ENCODE measurements at places on chromosomes 6 and 20.

DNA sequence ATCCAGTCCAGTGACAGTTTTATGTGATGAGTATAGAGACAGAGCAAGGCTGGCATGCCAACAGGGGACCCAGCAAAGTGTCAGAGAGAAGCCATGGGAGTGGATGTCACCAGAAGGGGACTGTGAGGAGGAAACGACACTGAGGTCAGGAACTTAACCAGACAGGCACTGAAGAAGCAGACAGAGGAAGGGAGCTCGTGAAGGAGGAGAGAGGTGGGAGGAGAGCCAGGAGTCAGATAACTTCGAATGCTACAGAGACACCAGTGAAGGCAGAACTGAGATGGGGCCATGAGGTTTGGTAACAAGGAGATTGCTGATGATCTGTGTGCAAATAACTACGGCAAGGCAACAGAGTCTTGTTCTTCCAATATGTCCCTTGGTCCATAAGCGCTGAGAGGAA, 211.1 kb upstream of the FOXA2 start:
- no peak for DNase-seq

- DNase-seq: no peak
Observed at GRCh38 chr6:107202876-107203468, 87.7 kb upstream of the BEND3 start.

DNA sequence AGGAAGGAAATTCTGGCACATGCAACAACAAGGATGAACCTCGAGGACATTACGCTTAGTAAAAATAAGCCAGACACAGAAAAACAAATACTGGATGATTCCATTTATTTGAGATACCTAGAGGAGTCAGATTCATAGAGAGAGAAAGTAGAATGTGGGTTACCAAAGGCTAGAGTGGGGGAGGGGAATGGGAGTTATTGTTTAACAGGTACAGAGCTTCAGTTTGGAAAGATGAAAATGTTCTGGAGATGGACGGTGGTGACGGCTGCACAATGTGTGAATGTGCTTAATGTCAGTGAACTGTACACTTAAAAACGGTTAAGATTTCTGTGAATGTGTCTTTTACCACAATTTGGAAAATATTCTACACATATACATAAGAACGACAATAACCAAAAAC, 33.9 kb upstream of the DSP start:
- no peak for DNase-seq

- DNase-seq: no peak
Observed at GRCh38 chr6:133571681-133572080, 317.2 kb upstream of the TCF21 start.

DNA sequence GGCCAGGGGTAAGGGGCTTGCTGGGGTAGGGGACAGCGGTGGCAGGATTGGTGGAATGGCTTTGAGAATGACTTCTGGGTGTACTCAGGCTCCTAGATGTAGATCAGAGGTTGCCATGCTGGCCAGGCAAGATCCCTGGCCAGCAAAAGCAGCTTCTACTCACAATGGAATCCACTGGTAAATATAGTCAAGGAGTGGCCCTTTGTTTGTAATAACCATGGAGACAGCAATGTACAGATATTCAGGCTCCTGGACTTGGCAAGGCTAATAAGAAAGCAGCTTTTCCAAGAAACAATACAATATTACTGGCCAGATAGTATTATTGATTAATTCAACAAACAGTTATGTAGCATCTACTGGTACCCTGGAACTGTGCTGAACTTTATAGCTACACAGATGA, 37.9 kb downstream of the CDH26 start:
- no peak for DNase-seq

- DNase-seq: no peak
Observed at GRCh38 chr6:99185525-99185924, 163.9 kb downstream of the FAXC start.

- DNase-seq: no peak
Observed at GRCh38 chr20:25076731-25077609, 5.0 kb downstream of the VSX1 start.

DNA sequence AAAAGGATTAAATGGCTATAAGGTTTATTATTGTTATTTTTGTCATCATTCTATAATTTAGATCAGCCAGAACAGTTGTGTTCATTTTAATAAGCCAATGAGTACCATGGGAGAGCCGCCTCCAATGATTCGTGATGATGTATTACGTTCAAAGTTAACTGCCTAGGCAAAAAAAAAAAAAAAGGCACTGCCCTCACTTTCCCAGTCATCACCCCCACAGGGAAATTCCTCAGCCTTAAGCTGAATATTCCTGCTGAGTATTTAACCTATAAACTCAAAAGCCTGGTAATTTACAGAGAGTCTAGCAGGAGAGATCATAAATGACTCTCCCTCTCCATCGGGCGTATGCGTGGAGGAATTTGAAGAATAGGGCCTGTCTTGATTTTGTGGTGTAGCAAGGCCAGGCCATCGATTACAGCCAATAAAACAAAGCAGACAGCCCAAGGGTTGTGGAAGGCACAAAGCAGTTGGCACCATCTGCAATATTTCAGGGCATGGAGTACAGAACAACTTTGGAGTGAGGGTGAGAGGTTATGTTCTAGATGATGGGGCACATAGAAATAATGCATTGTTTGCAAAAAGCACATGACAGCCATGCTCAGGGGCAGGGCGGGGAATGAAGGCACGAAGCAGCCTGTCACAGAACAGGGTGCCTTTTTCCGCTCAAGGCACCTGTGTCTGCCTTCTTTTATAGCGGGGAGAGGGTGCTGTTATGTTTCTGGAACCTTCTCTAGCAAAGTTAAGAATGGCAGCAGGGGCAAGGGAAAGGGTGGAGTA, 138.2 kb upstream of the DTNBP1 start:
- DNase-seq: no peak

GRCh38 chr20:62580052-62580451, 62.3 kb upstream of the SLCO4A1 start:
- DNase-seq: no peak

GRCh38 chr6:132932588-132932987, 118.2 kb downstream of the RPS12 start:
- no peak for DNase-seq

- DNase-seq: no peak
Observed at GRCh38 chr20:6341491-6341890, 218.7 kb upstream of the FERMT1 start.

DNA sequence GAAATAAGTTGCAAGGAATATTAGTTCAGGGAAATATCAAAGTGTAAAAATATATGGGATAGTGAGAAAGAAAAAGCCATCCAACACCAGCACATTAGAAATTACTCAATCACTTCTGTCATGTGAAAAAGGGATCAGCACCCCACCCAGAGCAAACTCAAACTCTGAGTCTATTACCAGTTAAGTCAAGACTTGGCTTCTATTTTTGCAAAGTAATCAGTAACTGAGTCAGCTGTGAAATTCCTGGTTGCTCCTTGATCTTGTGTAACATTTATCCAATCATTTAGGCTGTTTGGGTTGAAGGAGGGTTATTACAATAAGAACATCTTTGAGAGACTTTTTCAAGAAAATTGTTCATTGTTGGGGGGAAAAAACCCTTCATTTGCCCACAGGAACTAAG, 51.2 kb downstream of the SLC22A23 start:
- DNase-seq: no peak

DNA sequence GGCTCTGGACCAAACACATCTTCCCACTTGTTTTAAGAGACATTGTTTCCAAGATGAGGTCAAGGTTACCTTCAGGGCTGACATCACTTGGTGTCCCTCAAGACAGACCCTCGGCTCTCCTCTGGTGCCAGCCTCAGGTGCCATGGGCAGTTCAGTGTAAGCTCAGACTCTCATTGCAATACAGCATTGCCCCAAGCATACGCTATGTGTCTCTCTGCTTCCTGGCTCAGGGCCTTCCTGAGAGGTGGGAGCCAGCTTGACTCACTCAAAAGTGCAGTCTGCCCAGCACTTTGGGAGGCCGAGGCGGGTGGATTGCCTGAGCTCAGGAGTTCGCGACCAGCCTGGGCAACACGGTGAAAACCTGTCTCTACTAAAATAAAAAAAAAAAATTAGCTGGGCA, 51.7 kb downstream of the SLC24A3 start:
- no peak for DNase-seq

- no peak for DNase-seq
Observed at GRCh38 chr6:144500892-144501291, 215.8 kb downstream of the UTRN start.

DNA sequence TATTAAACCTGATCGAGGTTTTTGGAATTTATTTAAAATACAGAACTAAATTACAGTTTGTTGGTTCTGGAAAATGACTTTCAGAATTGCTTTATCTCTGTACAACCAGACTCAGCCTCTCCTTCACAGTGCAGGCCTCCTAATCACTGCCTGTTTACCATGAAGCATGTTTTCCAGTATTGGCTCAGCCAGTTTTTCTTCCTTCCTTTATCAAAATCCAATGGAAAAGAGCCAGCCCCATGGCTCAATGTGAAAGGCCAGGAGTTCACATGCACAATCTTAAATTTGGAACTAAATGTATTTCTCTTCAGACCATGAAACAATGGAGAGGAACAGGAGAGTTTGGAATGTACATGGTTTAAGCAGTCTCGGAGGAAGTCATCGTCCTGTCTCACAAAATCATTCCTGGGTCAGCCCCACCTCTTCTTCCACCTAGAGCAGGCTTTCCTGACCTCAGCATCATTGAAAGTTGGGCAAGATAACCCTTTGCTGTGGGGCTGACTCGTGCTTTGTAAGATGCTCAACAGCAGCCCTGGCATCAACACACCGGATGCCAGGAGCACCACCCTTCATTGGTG, 680.9 kb upstream of the AGPAT4 start:
- no peak for DNase-seq

GRCh38 chr6:110542311-110543024, 66.1 kb upstream of the SLC22A16 start:
- DNase-seq: no peak

- no peak for DNase-seq
Observed at GRCh38 chr20:43843965-43844660, 70.5 kb upstream of the TOX2 start.

- DNase-seq: no peak
Observed at GRCh38 chr6:128421788-128422187, 98.6 kb downstream of the PTPRK start.

DNA sequence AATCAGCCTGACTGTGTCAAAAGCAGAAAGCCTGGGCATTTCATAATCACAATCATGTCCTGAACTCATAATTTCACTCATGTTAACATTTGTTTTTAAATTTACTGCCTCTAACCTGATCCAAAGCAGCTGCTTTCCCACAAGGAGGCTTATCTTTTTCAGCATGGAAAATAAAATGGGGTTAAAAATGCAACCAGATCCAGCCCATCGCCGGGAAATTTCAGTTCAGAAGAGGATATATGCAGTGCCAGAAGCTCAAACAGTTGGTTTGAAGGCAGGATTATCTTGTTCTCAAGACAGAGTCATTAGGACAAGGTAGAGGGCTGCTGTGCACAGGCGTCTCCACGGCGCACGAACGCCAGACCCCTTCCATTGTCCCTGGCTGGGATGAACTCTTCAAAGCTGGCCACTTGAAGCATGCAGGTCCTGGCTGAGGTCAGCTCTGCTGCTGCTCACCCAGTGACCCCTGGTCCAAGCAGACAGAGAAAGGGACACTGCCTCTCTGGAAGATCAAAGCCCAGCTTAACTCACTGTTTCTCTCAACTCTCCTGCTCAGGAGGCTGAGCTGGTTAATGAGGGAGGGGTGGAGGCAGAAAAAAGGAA, 191.1 kb upstream of the HEY2 start:
- DNase-seq: no peak

- DNase-seq: no peak
Observed at GRCh38 chr6:145022199-145022796, 713.0 kb downstream of the EPM2A start.

DNA sequence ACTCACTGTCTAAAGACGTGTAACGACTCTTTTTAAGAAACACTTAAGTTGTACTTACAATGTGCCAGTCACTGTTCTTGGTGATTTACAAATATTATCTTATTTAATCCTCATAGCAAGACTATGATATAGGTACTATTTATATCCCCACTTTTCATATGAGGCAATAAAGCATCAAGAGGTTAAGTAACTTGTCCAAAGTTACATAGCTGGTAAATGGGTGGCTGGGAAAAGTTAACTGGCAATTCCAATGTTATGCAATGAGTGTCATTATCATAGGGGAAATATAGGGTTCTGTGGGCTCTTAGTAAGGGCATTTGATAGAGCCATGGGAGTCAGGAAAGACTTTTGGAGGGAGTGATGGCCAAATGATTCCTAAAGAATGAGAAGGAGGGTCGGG, 21.4 kb upstream of the RIPOR2 start:
- no peak for DNase-seq

- DNase-seq: no peak
Observed at GRCh38 chr20:22796469-22797077, 212.2 kb upstream of the FOXA2 start.

DNA sequence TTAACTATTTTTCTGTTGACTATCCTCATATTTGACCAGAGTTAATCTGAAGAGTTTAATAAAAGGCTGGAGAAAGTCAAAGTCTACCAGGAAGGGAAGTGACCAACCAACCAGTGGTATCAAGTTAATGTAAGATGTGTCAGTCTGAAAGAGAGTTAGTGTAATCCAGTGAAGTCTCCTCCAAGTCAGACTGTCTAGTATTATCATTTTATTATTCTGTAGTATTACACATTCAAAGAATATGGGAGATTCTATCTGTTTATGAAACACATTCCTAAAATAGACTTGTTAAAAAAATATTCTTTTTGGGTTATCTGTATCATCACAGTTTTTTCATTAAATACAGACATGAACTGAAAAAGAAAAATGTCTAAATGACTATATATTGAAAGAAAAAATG, 194.4 kb downstream of the BTBD9 start:
- no peak for DNase-seq

- no peak for DNase-seq
Observed at GRCh38 chr6:17349427-17349826, 44.0 kb upstream of the CAP2 start.

- DNase-seq: peak; percentile 76
Observed at GRCh38 chr20:36399147-36399968, 93.2 kb downstream of the DLGAP4 start.

DNA sequence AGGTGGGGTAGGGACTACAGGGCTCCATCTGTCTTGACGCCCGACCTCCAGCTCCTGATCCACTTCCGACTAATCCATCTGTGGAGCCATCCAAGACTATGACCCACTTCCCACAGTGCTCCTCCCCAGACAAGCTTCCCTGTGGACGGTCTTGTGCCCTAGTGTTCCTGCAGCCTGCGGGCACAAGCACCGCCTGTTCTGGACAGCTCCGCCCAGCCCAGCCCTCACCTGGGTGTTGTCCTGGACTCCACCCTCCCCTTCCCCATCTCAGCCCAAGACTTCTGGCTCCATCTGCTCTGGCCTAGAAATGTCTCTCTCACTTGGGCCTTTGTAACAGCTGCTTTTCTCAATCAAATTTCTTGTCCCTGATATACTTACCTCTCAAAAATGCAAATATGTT, 102.0 kb downstream of the MAFB start:
- DNase-seq: no peak

- DNase-seq: no peak
Observed at GRCh38 chr20:1872459-1873097, 22.6 kb upstream of the SIRPA start.
